ENCODE measurements at places on chromosomes 7 and 10.

DNA sequence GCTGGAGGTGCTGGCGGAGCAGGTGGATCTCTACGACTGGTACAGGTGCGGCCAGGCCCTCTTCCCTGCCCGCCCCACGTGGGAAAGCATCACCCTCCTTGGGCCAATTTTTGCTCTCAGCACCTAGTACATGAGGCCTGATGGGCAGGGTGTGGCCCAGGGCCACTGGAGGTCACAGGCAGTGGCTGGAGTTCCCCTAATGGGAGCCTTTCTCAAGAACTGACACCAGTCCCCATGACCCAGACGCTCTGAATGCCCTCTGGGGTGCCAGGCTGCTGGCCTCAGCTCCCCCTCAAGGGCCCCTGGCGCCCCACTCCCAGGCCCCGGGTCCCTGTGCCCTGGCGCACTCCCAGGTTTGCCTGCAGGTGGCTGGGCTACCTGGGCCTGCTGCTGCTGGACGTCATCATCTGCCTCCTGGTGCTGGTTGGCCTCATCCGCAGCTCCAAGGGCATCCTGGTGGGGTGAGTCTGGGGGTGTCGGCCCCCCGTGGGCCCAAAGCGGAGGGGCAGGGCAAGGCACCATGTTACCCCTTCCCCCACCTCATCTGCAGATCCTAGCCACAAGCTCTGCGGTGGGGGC is 15.9 kb downstream of the TTYH3 start:
- no peak for DNase-seq

- DNase-seq: no peak
Observed at GRCh38 chr10:59830601-59831259, 75.6 kb downstream of the CCDC6 start.

- no peak for DNase-seq
Observed at GRCh38 chr7:55624813-55625212, 52.5 kb upstream of the VOPP1 start.

GRCh38 chr10:111709603-111710002 is 474.0 kb downstream of the GPAM start:
- no peak for DNase-seq

DNA sequence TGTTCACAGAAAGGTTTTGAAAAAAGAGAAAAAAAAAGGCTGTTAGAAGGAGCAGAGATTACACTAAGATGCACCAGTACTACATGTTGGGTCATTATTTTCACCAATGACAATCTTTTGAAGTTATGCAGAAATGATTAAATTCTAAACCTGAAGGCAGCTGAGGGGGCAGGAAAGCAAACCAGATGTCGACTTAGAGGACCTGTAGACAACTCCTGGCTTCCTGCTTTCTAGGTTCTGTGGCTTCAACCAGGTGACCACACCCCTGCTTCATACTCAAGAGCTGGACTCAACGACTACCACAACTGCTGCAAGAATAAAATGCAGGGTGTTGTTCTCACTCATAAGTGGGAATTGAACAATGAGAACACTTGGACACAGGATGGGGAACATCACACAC is 30.0 kb downstream of the MYOF start:
- DNase-seq: no peak

DNA sequence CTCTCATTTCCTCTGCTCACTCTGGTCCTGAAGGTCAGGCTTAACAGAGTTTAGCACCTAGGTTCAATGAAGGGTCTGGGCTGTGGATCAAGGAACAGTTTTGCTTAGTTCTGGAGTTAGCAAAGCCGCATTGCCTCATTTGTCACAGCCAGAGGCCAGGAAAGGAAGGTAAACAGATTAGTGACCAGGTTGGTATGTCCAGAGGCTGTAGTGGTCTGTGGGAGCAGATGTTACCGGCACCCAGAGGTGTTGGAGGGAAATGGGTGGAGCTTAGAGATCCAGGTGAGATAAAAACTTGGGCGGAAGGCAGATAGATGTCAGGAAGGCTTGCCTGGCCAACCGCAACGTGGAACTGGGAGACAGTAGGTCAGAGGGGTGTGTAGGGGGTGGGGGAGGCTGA is 36.6 kb upstream of the ZMIZ2 start:
- no peak for DNase-seq

DNA sequence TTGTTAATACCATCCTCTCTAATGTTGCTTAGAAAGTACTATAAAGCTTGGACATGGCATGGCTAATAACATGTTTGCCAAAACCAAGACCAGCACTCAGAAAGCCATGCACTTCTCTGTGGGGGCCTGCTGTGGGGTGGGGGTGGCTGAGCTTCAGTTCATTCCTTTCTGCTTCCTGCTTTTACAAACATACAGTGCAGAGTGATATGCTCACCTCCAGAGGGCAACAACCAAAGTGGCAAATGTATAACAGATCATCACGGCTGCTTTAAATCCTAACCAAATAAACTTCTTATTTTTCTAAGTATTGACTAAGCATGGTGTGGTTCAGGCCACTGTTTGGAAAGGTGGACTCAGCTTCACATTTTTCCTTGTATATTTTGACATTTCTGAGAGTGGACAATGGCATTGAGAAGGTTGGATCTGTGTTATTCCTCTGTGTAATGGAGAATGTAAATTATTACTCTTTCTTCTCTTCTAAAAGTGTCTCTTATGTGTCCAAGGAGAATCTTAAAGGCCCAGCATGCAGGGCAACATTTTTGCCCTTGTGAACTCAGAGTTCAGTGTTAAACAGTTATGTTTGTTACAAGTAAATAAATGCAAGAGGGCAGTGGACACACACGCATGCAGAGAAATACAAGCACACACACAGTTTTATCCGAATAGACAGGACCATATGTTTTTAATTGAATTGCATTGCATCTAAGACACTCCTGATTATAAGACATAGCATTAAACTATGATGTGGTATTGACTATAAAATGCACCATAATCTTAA is 186.1 kb downstream of the HERPUD2 start:
- no peak for DNase-seq

GRCh38 chr10:6995831-6996230 is 415.0 kb downstream of the SFMBT2 start:
- no peak for DNase-seq

Measured in CD8-positive, alpha-beta T cell (primary cell).